ENCODE measurements at places on chromosomes 6 and 20. TPM values are rescaled to one million over a fixed set of nuclear protein-coding genes. Genes with fewer than 3 reads are reported as not detected.

TAGAP gene
- 2.1 TPM for polyA plus RNA-seq

PPP1R14C gene
- 0.58 TPM for polyA plus RNA-seq

FHL5 gene
- 10.3 TPM for polyA plus RNA-seq

CGA gene
- not detected for polyA plus RNA-seq

CAP2 gene
- 2.5 TPM for polyA plus RNA-seq

HCRTR2 gene
- not detected for polyA plus RNA-seq

PRIM2 gene
- polyA plus RNA-seq = 2.9 TPM

TRIM15 gene
- polyA plus RNA-seq = not detected

UNC5CL gene
- polyA plus RNA-seq = 11.0 TPM

GRM1 gene
- 0.02 TPM for polyA plus RNA-seq

NANP gene
- 3.8 TPM for polyA plus RNA-seq
